ENCODE measurements at places on chromosomes 1 and 21.

GRCh38 chr1:78052685-78053405 lies 7.1 kb downstream of the GIPC2 start:
- DNase-seq: no peak

DNA sequence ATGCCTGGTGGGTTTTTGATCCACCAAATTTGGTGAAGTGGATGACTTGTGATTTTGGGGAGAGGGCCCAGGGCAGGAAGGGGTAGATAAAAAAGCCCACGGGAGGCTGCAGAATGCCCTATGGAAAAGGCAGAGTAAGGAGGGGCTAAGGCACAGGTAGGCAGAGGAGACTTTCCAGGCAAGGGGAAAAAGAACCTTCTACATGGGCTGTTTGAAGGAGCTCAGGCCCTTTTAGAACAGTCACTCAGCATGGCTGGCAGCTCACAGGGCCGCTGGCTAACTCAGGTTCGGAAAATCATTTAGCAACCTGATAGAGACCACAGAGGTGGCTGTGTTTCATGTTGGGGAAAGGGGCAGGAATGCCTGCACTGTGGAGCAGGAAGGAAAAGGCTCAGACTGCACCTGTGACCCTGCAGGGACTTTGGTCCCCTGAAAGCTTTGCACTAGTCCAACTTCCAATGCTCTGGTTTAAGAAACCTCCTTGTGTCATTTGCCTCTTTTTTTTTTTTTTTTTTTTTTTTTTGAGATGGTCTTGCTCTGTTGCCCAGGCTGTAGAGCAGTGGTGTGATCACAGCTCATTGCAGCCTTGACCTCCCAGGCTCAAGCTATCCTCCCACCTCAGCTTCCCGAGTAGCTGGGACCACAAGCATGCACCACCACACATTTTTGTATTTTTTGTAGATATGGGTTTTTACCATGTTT lies 58.5 kb upstream of the ENAH start:
- no peak for DNase-seq

DNA sequence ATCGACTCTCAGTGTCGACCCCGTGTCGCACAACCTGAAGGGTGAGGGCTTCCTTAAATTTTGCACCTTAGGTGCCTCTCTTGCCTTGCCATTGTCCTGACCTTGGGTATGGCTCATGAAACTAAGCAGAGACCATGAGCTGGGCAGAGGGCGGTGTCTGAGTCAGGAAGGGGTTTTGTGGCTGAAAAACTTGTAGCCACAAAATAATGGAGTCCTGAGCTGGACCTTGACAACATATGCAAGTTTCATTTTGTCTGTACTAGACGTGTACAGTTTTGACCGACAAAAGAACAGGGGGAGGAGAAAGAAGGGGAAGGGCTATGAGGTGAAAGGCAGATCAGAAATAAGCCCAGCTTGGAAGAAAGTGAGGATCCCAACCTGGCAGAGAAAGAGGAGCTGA lies 8.3 kb upstream of the RUNX1 start:
- no peak for DNase-seq

DNA sequence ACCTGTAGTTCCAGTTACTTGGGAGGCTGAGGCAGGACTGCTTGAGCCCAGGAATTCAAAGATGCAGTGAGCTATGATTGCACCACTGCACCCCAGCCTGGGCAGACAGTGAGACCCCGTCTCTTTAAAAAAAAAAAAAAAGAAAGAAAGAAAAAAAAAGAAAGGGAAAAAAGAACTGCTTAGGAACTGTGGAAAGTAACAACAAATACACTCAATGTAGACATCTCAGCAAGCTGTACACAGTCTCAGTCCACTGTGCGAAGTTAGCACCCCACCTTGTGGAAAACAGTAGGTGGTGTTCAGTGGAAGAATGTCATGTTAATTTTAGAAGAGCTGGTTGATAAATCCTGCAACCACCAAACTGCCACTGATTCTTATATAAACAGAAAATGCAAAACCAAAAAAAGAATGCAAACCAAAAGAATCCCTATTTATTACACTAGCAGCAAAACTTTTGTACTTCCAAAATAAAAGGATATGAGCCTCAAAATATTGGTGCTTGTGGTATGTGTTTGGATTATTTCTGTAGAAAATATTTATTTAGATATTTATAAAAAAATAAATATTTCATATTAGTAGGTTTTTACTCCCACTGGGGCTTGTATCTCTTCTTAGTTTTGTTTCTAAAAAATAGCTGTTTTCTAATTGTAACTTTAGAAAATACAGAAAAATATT lies 31.1 kb downstream of the ALG14 start:
- DNase-seq: peak; percentile 70

- DNase-seq: no peak
Observed at GRCh38 chr1:182666706-182667105, 17.7 kb downstream of the RGS8 start.

DNA sequence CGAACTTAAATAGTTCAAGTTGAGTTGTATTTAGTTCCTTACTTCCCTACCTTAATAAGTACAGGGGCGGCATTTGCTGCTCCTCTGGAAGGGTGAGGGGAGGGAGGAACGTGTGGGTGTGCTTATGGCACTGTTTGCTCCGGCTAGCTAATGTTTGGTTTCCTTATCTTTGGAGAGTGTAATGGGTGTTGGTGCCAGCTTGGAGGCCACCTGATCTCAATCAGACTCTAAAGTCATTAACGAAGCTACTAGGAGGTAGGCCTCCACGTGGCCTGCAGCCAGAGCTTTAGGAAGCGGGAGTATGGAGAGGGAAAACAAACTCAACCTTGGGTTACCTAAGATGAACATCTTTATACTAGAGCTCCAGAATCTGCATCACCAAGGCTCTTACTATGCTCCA lies 43.0 kb upstream of the RAP1A start:
- no peak for DNase-seq

DNA sequence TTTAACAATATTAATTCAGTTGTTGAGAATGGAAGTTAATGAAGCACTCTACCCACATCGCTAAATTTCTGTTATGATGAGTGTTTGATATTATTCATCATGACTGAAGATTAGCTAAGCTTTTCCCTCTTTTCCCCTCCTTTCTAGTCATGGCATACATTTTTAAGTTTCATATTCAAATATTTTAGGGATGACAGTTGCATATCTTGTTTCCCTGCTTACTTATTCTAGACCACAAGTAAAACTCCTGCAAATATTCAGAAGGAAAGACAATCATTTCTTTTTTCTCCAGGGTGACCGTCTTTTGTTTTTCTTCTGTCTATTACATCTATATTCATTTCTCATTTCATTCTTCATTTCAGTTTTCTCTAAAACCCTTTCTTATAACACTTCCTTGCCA lies 906.0 kb downstream of the ADGRL2 start:
- DNase-seq: no peak

GRCh38 chr1:41613689-41614574 lies 129.4 kb upstream of the EDN2 start:
- DNase-seq: no peak

GRCh38 chr1:177351361-177352108 lies 180.8 kb downstream of the BRINP2 start:
- no peak for DNase-seq

- no peak for DNase-seq
Observed at GRCh38 chr1:97262842-97263241, 541.3 kb downstream of the PTBP2 start.

DNA sequence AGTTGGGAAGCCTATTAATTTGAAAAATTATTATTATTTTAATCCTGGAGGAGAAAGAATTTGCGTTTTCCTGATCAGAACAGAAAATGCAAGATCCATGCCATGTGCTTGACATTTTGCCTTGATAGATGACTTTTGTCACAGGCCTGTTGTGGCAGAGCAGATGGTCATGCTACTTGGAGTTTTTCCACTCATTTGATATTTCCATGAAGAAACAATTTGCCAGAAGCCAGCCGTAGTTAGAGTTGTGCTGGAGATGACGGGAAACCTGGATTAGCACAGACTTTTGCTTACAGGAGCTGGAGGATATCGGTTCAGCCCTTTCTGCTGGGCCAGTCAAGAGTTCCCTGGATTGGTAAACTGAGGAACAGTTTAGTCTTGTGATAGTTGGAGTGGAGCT lies 3.2 kb downstream of the RCAN3 start:
- no peak for DNase-seq

Measured in A172 (cell line).